Activated gamma-delta T cell treated with Interleukin-2 at 50 U/mL for 16 hours (primary cell): ENCODE measurements at places on chromosomes 13 and 19.

GRCh38 chr19:37333457-37333856 is 37.4 kb upstream of the ZNF527 start:
- no peak for DNase-seq

- no peak for DNase-seq
Measured at GRCh38 chr19:31066385-31066784, 282.9 kb downstream of the TSHZ3 start.

GRCh38 chr13:27104606-27105005 is 67.0 kb downstream of the USP12 start:
- no peak for DNase-seq

- no peak for DNase-seq
Measured at GRCh38 chr13:28528848-28529247, 33.9 kb upstream of the FLT1 start.

DNA sequence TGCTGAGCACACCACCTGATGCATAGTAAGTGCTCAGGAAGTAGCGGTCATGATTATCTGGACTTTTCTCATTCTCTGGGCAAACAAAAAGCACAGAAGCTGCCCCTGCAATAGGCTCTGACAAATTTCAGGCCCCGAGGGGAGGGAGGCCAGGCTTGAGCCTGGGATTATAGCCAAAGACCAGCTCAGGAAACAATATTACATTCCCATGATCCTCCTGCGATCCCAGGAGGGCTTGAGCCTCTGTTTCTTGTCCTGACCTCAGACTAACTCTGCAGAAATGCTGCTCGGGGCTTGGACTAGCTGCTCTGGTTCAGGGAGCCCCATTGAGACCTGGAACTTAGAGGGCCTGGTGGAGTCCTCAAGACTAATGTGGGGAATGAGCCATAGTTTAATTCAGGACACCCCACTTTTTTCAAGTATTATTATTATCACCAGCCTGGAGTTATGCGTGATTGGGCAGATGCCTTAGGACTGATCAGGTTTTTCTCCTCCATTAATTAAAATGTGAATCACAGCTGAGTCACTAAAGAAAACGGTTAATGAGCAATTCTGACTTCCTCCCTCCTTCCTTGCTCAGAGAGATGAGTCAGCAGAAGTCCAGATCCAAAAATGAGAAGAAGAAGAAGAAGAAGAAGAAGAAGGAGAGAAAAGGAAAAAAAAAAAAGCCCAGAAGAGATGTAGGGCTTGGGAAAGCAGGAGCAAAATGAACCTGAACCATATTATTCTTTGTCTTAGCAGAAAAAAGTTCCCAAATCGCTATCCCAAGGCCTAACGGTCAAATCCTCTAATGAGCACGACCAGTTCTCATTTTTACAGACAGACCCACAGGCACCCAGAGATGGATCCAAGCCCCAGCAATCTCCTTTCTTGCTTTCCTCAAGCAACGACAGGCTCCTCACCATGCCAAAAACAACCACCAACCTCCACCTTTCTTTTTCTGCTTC is 107.2 kb downstream of the CACNA1A start:
- DNase-seq: no peak

DNA sequence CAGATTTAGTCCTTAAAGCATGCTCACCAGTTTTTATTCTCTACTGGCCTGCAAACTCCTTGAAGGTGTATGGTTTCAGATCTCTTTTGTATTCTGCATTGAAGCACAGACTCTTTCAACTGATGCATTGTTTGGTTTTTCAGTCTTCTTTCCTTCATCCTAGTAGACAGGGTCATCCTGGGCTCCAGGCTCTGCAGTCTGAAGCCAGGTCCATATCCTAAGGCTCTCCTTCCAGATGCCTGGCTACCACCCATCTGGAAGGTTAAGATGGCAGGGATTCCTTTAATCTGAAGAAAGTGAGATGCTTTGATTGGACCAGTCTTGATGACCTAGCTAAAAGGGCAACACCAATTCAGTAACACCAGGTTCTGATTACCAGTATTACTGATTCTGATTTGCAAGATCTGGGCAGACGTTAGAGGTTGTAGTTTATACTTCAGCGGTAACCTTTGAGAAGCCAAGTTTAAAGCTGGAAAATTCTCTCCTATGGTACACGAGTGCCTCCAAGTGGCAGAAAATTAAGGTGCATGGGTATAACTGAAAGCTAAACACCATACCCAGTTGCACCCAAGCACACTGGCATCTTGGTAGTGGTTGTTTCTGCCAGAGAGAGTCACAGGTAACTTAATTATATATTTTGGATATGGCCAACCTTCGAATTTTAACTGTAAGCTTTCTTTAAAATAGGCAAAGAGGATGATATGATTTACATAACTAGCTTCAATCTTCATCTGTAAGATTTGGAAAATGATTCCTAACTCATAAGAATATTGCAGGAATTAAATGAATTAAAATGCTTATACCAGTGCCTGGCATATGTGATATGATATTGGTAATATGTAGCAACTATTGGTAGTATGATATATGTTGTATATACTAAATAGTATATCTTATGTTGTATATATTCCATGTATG is 1651.9 kb upstream of the MIR17HG start:
- DNase-seq: no peak

- DNase-seq: no peak
Measured at GRCh38 chr19:46159418-46160232, 11.6 kb downstream of the IGFL2 start.

- DNase-seq: no peak
Measured at GRCh38 chr13:20305587-20305986, 73.5 kb upstream of the GJB6 start.

DNA sequence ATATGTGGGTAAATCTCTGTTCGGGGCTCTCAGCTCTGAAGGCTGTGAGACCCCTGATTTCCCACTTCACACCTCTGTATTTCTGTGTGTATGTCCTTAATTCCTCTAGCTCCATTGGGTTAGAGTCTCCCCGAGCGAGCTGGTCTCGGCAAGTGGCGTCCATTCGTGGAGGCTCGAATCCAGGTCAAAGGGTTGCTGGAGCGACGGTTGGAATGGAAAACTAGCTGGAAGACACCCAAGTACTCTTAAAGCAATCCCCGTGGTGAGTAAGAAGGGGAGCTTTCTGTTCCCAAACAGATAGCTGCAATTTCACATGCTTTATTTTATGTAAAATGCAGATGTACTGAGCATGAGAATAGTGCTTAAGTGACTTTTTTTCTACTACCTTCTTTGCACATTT is 277.5 kb upstream of the SGCG start:
- DNase-seq: no peak

DNA sequence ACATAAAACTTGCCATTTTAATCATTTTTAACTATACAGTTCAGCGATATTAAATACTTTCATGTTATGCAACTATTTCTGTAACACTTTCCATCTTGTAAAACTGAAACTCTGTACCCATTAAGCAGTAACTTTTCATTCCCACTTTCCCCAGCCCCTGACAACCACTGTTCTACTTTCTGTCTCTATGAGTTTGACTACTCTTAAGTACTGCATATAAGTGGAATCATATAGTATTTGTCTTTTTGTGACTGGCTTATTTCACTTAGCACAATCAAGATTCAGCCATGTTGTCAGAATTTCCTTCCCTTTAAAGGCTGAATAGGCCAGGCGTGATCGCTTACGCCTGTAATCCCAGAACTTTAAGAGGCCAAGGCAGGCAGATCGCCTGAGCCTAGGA is 56.2 kb downstream of the ARHGAP35 start:
- no peak for DNase-seq

DNA sequence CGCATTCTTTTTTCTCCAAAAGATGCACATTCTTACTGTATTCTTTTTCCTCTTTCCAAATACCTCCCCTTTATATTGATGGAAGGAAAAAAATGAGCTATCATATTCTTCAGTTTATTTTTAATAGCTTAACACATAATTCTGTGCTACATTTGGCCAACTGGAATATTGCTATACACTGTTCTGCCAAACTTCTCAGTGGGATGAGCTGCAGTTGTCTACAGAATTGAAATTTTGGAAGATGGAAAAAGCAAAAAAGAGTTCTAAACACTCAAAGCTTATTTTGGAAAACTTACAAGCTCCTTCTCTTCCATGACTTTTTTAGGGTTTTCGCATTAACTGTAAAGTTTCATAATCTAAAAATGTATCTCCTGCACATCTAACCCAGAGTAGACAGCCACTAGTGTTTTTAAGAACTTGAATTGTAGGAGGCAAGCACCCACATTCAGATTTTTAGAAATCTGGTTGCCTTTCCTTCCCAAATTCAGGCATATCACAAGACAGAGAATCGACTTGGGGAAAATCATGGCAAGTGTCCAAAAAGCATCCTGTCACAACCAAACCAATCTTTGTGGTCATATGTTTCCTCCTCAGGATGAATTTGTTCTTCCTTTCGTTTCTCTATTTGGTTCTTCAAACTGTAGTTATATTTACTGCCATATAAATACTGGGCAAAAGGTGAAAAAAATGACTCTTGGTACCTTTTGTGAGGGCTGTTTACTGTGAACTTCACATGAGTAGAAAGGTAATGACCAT is 111.4 kb upstream of the FRY start:
- no peak for DNase-seq

DNA sequence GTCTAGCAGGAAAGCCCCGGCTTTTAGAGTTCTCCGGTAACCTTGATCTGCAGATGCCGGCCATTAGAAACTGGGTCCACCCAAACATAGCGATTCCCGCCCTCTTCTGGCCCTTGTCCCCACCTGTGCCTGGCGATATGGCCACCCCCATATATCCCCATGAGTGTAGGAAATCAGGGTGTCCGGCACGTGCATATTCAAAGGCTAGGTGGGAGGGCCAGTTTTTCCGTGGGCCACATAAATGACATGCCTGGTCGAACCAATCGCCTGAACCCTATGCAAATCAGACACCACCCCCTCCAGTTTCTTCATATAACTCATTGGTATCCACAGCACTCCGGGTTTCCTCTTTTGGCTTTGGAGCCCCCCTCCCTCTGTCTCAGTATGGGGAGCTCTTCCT is 37.4 kb downstream of the ERICH4 start:
- no peak for DNase-seq

DNA sequence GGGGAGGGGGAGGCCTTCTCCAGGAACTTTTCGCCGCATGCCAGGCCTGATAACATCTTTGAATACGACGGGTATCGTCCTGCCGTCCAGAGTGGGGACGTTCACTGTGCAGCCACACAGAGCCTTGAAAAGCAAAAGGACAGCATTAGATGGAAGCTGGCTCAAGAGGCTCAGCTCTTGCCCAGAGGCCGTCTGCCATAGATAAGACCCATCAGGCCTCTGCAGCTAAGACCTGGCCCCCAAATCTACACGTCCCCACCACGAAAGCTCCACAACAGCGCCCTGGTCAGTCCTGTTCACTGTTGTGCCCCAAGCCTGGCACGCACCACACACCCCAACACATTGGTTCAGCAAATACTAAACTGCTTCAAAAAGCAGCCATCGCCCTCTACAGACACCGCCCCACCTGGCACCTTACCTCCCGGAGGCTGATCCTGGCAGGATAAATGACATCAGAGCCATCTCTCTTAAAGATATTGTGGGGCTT is 2.1 kb downstream of the DNAJB1 start:
- DNase-seq: no peak

DNA sequence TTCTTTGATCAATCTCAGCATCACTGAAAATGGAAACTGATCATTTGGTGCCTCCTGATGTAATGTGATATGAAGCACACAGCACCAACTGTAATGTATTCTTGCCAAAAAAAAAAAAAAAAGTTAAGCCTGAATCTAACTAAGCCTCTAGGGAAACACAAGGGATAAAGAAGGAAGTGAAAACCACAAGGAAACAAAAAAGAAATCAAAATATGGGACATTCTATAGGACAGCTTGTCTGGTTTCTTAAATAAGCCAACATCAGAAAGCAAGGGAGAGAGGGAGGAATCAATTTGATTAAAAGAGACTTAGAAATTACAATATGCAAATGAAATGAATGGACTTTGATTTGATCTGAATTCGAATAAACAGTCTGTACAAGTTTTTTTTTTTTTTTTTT is 20.6 kb upstream of the METTL21C start:
- no peak for DNase-seq

DNA sequence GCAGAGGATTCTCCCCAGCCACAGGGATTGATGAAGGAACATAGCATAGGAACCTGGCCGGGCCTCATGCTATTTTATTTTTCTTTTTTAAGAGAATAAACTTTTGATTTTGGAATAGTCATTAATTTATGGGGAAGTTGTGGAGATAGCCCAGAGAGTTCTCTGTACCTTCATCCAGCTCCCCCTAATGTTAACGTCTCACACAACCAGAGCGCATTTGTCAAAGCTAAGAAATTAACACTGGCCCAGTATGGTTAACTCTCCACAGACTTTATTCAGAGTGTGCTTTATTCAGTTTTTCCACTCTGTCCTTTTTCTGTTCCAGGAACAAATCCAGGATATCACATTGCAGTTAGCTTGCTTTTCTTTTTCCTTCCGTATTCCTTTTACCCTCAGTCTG is 59.4 kb downstream of the RGCC start:
- no peak for DNase-seq

DNA sequence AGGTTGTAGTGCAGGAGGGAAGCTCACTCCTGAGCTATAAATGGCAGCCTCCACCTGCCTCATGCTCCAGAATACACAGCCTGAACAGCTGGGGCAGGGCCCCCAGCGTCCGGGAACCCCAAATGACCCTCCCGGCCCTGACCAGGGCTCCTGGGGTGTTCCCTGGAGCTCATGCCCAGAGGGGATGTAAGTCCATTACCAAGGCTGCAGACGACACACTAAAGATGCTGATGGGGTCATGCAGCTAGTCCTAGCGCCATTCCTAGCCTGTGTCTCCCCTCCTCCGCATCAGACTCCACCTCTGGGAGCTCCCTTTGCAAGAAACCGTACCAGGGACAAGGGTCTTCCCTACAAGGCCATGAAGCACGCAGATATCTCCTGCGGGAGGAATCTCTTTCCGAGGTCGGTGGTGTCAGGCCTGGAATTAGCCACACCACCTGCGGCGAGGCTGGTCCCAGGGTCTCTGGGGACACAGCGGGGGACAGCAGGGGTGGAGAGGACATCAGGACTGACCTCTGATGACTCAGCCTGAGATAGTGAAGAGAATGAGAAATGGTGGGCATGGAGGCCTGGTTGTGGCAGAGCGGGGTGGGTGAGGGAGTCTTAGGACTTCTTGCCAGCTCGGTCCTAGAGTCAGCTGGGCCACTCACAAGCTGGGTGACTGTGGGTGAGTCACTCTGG is 11.9 kb upstream of the TPM4 start:
- DNase-seq: no peak

DNA sequence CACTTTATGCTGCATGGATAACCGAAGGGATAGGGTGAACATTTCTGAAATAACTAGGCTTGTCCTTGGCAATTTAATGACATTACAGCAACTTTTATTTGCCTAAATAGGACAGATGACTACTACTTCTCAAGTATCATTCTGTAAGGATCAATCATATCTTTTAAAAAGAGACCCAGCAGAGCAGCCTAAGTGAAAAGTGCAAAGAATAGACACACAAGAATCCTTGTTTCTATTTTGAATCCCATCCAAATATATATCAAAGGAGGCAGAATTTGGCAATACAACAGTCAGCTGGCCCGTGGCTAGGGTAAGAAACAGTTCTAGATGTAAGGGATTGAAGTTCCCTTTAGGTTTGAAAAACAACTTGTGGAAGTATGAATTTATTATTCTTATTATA is 6.9 kb downstream of the THSD1 start:
- DNase-seq: no peak
